ENCODE measurements at places on chromosomes 4 and X.

DNA sequence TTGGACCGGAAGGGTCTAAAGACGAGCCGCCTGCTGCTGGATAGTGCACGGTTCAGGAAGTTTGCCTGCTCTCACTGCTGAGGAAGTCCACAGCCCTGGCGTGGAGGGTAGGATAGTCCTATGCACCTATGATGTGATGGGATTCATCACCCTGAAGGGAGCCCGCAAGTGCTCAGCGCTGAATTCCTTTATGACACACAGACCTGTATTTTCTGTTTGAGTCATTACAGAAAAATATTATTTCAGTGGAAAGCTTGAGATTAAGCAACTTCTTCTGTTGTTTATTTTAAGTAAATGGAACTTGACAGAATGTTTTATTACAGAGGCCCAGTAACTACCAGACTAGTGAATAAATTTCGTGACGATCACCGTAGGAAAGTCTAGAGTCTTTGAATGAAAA is 123.2 kb downstream of the TRIML1 start:
- no peak for DNase-seq

DNA sequence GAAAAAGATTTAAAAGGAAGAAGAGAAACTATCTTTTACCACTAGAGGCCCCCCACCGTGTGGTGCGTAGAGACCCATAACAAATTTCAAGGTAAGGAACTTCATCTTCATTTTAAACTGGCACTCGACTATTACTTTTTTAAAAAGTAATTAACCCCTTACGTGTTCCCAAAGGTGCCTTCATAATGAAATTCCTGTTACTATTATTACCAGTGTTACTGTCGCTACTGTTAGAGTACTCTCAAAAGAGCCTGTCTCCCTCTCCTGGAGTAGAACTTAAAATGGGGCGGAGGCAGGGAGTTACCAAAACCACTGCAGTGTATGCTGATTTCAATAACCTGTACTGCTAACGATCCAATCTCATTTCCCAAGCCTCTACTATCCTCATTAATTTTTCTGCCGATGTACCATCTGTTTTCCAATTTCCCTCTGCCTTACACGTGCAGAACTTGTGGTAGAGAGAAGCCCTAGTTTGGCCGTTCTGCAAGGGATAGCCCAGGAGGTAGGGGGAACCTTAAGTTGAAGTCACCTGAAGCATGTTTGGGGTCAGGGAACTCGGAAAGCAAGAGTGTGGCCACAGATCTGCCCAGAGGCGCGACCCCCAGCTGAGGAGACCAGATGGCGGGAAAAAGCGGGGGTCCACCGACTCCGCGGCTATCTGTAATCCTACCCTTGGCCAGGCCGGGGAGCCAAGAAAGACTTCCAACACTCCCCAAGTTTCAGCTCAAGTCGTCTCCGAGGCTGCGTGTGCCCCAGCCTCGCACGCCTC is 720 bp upstream of the STK26 start:
- no peak for DNase-seq

- no peak for DNase-seq
These were observed 81.1 kb upstream of the CT45A1 start for GRCh38 chrX:135632353-135632752.

- DNase-seq, result no peak
These were observed 50.1 kb downstream of the STARD8 start for GRCh38 chrX:68697465-68698125.

DNA sequence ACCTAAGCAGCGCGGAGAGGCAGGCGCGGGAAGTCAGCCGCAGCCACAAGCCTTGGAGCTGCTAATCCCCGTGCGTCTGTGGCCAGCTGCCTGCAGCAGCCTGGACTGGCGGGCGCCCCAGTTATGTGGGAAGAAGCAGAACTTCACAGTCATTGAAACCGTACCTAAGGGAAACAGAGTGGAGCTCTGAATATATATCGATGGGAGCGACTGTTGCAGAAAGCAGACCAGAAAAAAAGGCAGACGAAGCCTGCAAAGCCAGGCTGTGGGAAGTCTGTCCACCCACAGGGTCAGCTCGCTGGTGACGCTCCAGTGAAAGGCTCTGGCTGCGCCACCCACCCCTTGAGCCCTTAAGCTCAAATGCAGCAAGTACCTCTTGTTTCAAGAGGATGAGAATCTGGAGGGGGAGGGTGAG is 24.7 kb downstream of the KCNE5 start:
- no peak for DNase-seq

- no peak for DNase-seq
These were observed 5.5 kb downstream of the MED14 start for GRCh38 chrX:40729598-40730584.

DNA sequence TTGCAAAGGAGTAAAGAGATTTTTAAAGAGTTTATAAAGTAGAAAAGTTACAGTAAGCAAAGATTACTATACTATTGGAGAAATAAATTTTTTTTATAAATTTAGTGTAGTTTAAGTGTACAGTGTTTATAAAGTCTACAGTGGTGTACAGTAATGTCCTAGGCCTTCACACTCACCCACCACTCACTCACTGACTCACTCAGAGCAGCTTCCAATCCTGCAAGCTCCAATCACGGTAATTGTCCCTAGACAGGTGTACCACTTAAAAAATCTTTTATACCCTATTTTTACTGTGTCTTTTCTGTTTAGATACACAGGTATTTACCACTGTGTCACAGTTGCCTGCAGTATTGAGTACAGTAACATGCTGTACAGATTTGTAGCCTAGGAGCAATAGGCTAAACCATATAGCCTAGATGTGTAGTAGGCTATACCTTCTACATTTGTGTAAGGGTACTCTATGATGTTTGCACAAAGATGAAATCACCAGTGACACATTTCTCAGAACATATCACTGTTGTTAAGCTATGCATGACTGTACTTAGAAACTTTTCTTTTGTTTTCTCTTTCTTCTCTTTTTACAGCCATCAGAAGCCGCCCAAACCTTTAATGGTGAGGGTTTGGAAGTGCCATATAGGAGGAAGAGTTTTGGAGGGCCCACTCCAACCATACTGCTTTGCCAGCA is 11.8 kb upstream of the SH3RF1 start:
- DNase-seq, result no peak

DNA sequence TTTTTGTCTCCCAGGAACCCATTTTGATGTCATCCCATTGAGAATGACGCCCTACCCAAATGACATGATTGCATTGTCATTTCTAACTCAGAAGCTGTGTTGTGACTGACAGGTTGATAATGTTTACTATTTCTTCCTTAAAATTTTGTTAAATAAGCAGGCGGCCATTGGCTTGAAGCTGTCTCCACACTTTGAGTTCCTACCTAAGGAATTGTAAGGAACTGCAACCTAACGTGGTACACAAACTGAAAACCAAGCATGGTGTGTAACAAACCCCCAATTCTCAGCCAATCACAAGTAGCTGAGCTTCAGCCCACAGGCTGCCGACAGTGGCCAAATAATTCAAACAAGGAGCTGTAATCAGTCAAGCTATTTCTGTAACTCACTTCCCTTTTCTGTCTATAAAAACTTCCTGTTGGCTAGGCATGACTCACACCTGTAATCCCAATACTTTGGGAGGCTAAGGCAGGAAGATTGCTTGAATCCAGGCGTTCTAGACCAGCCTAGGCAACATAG is 2.9 kb upstream of the MND1 start:
- DNase-seq, result no peak

DNA sequence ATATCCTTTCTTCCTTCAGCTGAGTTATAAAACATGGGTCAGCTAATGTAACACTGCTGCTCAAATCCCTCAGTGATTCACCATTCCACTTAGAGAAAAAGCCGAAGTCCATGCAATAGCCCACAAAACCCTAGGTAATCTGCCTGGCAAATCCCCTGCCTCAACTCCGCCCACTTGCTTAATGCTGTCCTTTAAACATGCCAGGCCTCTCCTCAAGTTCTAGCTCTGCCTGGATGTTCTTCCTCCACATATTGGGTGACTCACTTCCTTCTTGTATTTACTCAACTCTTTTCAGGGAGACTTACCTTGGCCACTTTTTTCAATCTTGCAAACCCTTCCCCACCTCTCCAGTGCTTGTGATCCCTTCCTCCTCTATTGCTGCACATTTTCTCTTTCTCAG is 89.8 kb downstream of the EMCN start:
- DNase-seq, result no peak

DNA sequence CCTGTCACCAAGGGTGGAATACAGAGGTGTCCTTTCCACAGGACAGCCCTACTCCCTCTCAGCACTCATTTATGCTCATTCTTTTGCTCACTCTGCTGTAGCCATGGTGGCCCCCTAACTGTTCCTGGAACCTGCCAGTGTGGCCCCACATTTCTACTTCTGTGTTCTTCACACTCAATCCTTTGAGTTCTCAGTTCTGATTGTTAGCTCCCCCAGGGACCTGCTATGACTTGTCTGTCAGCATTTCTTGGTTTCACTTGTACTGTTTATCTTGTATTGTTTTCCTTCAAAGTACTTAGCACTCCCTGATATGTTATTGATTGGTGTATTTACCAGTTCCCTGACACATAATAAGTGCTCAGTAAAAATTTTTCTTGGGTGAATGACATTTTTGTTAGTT is 14.9 kb downstream of the VBP1 start:
- DNase-seq, result no peak

- DNase-seq, result no peak
These were observed 18.8 kb upstream of the STX18 start for GRCh38 chr4:4560642-4561041.

DNA sequence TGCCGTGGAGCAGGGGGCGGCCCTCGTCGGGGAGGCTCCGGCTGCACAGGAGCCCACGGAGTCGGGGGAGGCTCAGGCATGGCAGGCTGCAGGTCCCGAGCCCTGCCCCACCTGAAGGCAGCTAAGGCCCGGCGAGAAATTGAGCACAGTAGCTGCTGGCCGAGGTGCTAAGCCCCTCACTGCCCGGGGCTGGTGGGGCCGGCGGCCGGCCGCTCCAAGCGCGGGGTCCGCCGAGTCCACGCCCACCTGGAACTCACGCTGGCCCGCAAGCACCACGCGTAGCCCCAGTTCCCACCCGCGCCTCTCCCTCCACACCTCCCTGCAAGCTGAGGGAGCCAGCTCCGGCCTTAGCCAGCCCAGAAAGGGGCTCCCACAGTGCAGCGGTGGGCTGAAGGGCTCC is 589.4 kb downstream of the PPP4R3C start:
- DNase-seq, result no peak

DNA sequence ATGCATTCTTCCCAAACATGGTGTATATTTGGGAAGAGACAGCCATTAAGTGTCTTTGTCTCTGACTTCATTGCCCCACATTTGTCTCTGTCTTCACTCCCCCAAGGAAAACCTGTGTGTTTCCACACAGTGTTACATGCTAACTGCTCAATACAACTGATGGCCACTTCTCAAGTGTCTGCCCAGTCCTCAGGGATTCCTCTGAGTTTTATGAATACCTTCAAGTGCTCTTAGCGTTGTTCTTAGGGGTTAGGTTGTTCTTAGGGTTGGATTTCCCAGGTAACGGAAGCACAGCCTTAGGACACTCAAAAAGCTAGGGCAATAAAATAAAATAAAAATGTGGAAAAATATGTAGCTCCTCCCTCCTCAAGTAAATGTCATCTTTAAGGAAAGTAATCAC is 64.7 kb upstream of the PLAC8 start:
- no peak for DNase-seq

GRCh38 chr4:136829280-136829679 is 703.0 kb downstream of the PCDH18 start:
- no peak for DNase-seq

DNA sequence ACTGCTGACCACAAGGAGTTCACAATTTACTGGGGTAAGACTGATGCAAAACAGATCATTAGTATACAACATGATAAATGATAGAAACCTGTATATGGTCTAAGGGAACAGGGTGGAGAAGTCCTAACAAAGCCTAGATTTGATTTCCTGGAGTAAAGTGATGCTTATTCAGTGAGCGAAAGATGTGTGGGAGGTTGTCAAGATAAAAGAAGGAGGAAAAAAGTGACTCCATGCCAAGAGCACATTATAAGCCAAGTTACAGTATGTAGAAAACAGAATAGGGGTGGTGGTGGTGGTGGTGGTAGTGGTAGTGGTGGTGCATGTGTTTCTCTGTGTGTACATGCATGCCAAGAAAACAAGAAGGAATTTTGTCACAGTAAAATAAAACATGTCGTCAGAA is 325.2 kb downstream of the MAPK10 start:
- no peak for DNase-seq

DNA sequence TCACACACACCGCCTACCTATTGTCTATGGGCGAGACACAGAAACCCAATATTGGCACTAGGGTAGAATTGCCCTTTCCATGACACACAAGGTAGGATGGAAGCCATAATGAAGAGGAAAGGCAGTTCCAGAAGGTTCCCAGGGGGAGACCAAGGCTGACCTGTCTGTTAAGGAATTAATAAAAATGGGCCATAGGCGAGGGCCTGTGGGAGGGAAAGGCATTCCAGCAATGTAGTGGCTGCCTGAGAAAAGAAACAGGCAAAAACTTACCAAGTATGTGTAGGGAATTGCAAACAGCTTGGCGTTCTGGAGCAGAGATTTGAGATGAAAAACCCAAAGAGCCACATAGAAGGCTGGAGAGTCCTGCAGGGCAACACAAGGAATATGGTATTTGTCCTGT is 19.1 kb downstream of the MAGED2 start:
- DNase-seq, result no peak

GRCh38 chr4:108053251-108053711 is 63.6 kb downstream of the HADH start:
- no peak for DNase-seq

GRCh38 chr4:1047106-1047975 is 35.9 kb downstream of the FGFRL1 start:
- no peak for DNase-seq

- DNase-seq, result peak; percentile 14
These were observed 76.0 kb downstream of the INTS6L start for GRCh38 chrX:135596495-135596894.

DNA sequence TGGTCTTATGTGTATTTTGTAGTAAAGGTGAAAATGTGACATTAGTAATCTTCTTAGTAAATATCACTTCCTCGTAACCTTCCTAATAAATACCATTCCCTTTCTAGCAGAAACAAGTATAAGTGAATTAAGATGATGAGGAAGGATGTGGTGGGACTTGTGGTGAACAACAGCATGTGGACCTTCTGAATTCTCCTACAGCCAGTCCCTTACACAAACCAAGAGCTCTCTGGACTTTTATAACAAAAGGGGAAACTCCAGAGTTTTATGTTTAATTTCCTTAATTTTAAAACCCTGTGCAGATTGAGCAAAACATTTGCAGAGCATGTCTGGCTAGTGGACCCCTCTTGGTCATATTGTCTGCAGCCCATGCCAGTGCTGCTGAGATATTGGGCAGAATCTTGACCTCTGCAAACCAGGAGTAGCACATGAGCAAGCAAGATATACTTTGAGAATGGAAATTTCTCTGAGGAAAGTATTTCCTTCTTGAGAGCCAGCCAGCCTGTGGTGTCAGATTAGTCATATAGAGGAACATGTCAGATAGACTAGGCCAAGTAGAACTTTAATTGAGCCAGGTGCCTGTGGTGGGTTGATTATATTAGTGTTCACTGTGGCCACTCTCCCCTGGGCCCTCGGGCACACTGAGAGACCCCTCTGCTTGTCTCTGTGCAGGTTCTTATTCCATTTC is 328.2 kb downstream of the DKK2 start:
- DNase-seq, result no peak

Measured in activated T-helper 2 cell treated with anti-CD3 and anti-CD28 coated beads, Interferon-gamma antibody, Interleukin-2, Interleukin-4, amounts not matched to agents 10 μg/mL and 5 μg/mL and 100 μg/mL, durations not matched to agents 14 hours and 24 hours and 36 hours (primary cell).